Endothelial cell of umbilical vein (primary cell): ENCODE measurements at places on chromosomes 12 and 14.

GRCh38 chr14:76584271-76584702 is 177.0 kb upstream of the VASH1 start:
- peak; percentile 91 for DNase-seq

DNA sequence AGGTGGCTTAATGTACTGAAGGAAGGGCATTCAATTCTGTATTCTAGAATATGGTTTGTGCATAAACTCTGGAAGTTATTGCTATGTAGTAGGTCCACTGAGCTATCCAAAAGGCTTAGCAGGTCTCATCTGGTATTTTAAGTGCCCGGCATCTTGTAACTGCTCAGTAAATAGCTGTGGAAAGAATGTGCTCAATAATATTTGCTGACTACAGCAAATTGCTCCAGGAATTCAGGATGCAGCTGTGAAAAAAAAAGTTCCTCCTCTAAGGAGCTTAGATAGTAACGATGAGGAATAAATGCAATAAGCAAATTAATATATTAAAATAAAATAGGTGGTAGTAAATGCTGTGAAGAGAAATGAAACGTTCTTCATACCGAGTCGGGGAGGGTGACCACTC is 857.1 kb downstream of the AACS start:
- no peak for DNase-seq

DNA sequence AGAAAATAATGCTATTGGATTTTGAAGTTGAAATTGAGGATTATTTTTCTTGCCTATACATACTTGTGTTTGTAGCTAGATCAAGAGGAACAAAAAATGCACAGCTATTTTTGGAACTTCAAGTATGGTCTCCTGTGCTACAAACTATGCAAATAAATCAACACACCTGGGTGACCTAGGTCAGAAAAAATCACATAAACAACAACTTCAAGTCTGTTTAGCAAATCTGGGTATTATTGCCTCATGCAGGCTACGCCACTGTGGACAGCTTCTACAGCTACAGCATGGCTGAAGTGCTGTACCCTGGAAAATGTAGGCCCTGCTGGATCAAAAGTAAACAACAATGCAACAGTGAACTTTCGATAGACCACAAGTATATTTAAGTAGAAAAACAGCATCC is 87.5 kb downstream of the SLC6A15 start:
- DNase-seq: no peak

GRCh38 chr12:119902084-119902509 is 25.0 kb upstream of the CIT start:
- peak; percentile 79 for DNase-seq

DNA sequence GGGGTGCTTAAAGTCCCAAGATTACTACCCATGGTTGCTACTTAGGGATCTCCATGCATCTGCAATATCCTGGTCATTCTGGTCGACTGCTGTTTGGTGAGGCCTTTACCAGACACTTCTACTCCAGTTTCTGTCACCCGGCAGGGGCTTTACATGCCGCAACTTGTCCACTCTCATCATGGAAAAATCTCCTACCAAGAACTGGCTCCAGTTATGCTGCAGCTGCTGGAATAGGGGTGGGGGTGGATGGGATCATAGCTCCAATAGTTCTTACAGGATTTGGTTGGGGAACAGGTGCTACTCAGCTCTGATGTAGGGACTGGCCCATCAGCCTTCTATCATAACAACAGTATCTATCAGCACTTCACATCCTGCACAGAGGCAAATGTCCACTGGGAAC is 51.6 kb downstream of the SPTB start:
- DNase-seq: no peak

DNA sequence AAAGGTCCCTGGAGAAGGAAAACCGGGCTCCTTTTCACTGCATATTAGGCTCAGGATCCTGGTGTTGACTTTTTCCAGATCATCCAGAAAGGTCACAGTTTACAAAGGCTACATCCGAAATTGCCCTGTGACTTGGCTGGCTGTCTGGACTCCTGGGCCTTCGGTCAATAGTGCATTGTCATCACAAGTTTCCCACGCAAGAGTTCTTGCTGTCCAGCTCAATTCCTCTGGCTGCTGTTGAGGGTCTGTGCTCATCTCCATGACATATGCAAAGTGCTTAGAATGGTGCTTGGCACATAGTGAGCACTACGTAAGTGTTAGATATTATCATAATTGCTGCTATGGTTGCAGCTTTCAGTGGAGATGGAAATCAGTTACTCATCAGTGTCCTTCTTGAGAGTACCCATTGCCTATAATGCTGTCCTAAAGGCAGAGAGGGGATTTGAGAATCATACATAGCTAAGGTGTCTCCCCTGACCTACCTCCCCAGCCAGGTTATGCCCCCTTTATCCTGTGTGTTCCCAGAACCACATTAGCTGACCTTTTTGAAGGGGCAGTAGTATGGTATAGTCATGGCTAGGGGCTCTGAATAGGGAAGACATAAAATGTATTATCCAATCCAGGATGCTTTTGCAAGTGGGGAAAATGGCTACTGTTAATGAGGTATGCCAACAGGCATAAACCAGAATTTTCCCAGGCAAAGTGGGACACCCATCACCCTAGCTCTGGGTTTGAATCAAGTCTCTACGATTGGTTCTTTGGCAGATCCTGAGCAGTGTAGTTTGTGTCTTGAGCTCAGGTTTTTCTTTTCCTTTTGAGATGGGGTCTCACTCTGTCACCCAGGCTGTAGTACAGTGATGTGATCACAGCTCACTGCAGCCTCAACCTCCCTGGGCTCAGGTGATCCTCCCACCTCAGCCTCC is 132.0 kb upstream of the CCND2 start:
- DNase-seq: no peak

DNA sequence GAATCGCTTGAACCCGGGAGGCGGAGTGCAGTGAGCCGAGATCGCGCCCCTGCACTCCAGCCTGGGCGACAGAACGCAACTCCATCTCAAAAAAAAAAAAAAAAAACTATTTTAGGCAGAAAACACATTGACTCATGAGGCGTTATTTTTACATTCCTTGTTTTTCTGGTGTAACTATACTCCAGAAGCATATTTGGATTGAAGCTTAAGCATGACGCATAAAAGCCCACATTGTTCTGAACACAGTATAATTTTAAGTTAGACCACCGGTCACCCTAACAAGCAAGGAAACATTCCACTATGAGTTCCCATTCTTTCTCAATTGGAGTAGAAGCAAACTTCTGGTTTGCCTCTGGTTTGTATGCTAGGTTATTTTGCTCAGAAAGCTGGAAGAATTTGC is 173.0 kb downstream of the MYRFL start:
- no peak for DNase-seq

- no peak for DNase-seq
These were observed 54.6 kb downstream of the TRAFD1 start for GRCh38 chr12:112179916-112180315.

DNA sequence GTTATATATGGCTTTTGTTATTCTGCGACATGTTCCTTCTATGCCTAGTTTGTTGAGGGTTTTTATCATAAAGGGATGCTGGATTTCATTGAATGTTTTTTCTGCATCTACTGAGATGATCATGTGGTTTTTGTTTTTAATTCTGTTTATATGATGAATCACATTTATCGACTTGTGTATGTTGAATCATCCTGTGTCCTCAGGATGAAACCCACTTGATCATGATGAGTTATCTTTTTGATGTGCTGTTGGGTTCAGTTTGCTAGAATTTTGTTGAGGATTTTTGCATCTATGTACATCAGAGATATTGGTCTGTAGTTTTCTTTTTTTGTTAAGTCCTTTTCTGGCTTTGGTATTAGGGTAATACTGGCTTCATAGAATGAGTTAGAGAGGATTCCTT is 291.2 kb downstream of the AKAP6 start:
- DNase-seq: no peak

GRCh38 chr12:113270709-113271009 is 49.4 kb downstream of the TPCN1 start:
- no peak for DNase-seq

GRCh38 chr12:77578466-77579220 is 252.1 kb upstream of the NAV3 start:
- DNase-seq: no peak

GRCh38 chr14:23300687-23301223 is 1.9 kb downstream of the PPP1R3E start:
- DNase-seq: peak; percentile 35

GRCh38 chr12:2198005-2198501 is 145.3 kb downstream of the CACNA1C start:
- no peak for DNase-seq

GRCh38 chr12:59548930-59549329 is 46.9 kb upstream of the SLC16A7 start:
- no peak for DNase-seq

DNA sequence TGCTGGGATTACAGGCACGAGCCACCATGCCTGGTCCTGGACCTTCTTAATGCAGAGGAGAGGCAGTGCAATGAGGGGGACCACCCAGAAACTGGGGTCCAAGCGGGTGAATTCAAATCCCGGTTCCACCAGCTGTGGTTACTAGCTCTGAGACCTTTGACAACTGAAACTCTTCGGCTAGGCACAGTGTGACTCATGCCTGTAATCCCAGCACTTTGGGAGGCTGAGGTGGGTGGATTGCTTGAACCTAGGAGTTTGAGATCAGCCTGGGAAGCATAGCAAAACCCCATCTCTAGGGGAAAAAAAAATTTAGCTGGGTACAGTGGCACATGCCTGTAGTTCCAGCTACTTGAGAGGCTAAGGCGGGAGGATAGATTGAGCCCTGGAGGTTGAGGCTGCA is 5.0 kb upstream of the CD4 start:
- DNase-seq: no peak

DNA sequence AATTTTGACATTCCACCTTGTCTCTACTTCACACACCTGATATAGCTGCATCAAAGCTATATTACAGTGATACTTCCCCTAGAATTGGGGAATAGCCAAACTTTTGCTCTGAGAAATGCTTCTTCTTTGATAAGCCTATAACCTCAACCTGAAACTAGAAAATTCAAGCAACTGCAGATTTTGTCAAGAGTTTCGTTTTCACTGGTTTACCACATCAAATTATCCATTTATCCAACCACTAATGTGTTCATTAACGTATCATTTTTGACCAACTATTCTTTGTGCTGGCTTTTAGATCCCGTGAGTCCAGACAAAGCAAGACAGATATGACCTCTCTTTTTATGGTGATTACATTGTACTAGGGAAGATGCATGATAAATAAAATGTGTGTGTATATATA is 13.5 kb upstream of the TAS2R46 start:
- no peak for DNase-seq

- no peak for DNase-seq
These were observed 109.7 kb upstream of the VASH1 start for GRCh38 chr14:76651410-76652055.

DNA sequence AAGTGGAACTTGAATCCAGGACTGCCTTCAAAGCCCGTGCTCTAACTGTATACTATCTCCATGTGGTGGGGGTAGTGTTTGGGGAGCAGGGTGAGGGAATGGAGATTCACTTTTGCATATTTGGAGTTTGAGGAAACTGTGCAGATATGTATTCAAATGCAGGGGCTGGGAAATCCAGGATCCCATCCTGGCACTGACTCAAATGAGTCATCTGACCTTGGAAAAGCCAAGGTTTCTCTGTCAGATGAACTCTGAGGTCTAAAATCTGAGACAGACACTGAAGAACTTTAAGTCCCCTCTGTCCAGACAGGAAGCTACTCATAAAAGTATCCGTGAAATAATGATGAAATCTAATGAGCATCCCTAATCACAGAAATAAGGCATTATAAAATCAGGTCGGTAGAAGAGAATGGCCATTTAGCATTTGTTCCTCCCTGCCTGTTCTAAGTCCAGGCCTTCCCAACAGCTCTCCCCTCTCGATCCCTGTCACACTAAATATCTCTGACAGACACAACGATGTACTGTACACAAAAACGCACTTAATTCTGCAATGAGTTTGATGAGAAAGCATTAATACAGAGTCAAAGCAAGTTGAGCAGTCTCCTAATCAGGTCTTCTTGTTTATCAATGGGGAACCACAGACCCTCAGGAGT is 14.4 kb downstream of the NIN start:
- DNase-seq: peak; percentile 73

GRCh38 chr14:58145936-58146335 is 6.1 kb downstream of the ARMH4 start:
- no peak for DNase-seq

DNA sequence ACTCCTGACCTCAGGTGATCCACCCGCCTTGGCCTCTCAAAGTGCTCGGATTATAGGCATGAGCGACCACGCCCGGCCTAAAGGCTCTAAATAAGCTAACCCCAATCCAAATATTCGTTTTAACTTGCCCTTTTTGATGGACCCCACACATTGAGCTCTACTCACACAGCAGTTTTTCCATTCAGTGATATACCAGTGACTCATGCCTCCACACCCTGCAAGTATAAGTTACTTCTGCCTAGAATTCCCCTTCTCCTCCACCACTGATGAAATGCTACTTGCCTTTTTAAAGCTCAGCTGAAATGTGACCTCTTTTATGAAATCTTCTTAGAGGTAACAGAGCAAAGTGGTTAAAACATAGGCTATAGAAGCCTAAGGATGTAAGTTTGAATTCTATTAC is 68.8 kb downstream of the EXOC5 start:
- DNase-seq: no peak

- no peak for DNase-seq
These were observed at the start of gene LBHD2 for GRCh38 chr14:103084021-103084919. Gene LBHD2, plus strand, starts transcription at chr14:103084210. Its CDS starts 1,803 bp downstream, at chr14:103086013.

GRCh38 chr12:123058481-123058880 is 78.0 kb downstream of the ARL6IP4 start:
- no peak for DNase-seq

DNA sequence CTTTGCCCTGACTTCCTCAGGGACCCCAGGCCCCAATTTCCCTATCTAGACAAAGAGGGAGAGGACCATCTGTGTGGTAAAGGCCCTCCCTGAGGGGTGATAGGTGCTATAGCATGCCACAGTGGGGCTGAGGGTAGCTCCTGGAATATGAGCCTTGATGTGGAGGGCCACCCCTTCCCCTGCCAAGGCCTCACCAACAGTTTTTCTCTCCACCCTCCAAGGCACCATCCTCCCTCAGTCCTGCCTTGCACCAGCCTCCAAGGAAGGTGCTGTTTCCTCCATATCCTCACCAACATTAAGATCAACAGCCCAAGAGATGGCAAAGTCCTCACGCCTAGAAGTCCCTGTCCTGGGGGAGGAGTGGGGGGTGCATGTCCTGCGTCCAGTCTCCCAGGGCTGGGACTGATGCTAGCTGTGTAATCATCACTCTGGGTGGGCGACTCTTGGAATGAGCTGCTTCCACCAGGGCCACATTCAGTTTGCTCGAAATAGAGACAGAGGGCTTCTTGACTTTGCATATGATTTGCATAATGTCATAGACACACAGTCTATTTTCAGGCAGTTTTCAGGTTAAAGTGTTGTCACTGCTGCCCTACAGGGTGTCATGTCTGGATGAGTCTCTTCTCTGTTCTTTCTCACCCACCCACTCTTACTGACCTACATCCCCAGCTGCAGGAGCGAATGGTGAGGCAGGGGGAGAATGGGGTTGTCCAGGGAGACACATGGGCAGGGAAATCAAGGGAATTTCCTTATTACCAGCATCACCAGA is 17.4 kb downstream of the ACVRL1 start:
- peak; percentile 48 for DNase-seq

DNA sequence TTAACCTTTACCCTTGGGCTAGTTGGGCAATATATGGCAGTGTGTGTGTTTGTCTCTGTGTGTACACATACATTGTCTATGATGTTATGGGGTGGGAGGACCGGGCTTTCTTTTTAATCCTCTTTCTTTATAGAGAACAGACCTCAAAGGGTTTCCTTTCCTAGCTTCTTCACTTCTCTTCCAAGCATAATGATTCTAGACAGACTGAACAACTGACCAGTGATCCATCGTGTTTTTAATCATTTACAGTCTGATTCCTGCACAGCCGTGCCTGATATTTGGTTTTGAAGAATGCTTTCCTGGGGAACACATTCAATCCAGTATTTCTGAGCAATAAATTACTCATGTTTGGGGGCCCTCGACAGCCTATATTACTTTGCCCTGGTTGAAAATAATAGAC is 481.1 kb upstream of the DCN start:
- DNase-seq: no peak
